GDM1 (cell line): ENCODE measurements at places on chromosomes 16 and 17.

- DNase-seq, result peak; percentile 43
Measured at GRCh38 chr17:21252796-21253645, at the start of gene NATD1. NATD1 (minus strand) TSS chr17:21253410; CDS start chr17:21253264, 146 bp downstream.

- DNase-seq, result no peak
Measured at GRCh38 chr16:24810951-24811843, 34.6 kb upstream of the SLC5A11 start.

DNA sequence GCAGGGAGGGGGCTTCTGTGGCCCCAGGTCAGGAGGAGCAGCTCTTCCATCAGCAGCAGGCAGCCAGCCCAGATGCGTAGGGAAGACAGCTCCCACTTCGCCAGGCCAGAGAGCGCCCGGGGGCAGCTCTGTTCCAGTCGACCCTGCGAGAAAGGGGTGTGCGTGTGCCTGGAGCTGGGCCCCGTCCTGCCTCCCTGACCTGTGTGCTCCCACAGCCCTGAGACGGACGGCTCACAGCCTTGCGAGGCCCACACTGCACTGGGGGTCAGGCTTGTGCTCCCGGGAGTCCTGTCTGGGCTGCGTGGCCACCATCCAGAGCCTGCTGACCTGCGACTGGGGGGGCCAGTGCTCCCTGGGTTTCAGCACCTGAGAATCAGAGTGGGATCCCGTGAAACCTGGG is 469 bp upstream of the MSLN start:
- no peak for DNase-seq

DNA sequence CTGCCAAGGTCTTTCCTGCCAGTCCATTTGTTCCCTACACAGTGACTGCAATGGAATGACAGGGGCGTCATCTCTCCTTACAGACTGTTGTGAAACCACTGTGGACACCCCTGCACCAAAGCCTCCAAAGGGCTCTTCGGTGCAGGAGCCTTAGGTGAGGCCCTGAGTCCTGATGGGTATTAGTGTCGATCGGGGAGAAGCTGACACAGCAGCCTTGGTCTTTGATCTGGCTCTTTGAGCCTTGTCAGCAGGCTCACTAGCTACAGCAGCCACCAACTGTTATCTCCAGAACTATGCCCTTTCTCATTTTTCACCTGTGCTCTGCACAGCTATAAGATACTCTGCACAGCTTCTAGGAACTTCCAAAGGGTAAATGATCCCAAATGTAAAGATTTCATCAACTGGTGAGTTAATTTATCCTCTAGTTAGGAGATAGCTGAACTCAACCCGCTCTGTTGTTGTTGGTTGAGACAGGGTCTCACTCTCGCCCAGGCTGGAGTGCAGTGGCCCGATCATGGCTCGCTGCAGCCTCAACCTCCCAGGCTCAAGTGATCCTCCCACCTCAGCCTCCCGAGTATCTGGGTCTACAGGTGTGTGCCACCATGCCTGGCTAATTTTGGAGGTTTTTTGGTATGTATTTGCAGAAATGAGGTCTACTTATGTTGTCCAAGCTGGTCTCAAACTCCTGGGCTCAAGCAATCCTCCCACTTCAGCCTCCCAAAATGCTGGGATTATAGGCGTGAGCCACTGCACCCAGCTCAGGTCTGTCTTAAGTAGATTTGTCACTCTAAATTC is 19.7 kb downstream of the G6PC1 start:
- DNase-seq, result no peak

GRCh38 chr17:2394775-2395201 is 6.1 kb downstream of the MNT start:
- no peak for DNase-seq

- peak; percentile 92 for DNase-seq
Measured at GRCh38 chr16:89031715-89032659, 55.0 kb upstream of the CBFA2T3 start.

- no peak for DNase-seq
Measured at GRCh38 chr16:9091867-9092281, 430 bp downstream of the HAPSTR1 start.

DNA sequence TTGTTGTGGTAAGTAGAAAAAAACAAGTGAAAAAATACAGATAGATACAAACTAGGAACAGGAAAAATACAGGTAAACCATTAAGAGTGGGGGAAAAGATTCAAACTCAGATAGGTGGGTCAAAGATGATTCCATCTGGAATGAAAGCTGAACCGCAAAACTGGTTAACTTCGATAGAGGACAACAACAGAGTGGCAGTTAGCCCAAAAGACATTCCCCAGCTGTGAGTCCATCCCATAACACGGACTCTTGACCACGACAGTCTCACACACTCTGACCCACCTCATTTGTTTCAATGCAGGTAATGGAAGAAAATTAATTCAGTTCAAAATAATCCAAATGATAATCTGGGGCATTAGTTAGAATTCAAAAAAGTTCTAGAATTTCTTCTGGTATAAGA is 13.5 kb downstream of the ELAC2 start:
- DNase-seq, result no peak

DNA sequence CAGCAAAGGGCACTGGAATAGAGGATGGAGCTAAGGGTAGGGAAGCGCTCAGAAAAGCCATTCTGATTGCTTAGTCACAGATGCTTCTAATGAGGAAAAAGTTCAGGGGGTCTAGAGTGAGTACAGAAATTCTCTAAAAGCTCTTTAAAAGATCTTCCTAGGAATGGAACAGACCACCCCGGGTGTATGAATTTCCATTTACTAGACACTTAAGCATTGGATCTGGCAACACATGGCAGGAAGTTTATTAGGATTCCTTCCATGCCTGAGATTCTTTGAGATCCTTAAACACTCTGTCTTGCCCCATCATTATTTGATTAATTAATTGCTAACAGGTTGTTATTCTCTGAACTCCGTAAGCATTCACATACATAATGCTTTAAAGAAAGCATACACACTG is 8.5 kb downstream of the KRTAP9-7 start:
- DNase-seq, result no peak

DNA sequence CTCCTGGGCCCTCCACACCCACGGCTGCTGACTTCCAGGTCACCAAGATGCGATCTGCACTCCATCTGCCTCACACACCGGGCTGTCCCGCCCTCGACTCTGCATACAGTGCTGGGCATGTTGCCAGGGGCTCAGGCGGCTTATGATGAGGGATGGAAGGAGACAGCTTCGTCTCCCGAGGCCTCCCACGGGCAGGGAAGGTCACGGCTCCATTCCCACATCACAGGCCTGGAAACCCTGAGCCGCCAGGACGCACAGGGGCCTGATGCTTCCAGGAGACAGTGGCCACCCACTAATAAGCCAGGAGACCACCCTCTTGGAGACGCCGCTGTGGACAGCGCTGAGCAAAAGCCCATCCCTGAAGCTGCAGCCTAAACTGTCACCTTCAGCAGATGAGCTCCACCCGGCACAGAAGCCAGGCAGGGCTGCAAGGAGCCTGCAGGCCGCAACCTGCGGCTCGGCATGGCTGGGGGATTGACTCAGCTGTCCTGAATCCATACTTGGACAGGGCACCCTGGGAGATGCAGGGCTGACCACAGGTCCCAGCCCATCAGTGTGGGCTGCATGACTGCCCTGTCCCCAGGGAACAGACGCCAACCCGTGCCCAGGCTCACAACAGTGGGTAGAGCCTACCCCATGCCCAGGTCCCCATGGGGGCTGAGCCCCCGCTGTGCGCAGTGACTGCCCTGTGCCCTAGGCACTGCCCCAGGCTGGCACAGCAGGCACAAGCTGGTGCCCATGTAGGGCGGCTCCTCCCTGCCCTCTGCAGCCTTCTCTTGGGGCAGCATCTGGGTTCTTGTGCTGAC is 34.4 kb downstream of the SLC7A5 start:
- DNase-seq, result no peak

DNA sequence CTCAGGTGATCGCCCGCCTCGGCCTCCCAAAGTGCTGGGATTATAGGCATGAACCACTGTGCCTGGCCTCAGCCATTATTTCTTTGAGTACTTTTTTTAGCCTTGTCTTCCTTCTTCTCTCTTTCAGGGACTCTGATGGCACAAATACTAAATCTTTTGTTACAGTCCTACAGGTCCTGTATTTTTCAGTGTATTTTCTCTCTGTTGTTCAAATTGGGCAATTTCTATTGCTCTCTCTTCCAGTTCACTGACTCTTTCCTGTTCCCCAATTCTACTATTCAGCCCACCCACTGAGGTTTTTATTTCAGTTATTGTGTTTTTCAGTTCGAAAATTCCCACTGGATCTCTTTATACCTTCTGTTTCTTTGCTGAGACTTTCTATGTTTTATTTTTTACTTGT is 7.5 kb upstream of the DOK4 start:
- no peak for DNase-seq

DNA sequence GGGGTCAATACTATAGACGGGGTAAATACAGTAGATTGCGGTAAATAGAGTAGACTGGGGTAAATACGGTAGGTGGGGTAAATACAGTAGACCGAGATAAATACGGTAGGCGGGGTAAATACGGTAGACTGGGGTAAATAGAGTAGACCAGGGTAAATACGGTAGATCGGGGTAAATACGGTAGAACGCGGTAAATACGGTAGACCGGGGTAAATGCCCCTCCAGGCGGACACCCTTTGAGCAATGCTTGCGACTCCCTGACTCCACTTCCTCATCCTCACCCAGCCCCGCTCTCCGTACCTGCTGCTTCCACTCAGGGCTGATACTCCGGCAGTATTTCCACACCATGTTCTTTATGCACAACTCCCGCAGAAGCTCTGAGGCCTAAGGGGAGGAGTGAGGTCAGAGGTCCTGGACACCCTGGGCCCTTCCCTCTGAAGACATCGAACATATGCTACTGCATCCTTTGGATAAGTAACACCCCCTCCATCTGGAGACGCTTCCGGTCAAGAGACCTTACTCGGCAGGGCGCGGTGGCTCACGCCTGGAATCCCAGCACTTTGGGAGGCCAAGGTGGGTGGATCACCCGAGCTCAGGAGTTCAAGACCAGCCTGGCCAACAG is 13.3 kb upstream of the CRK start:
- DNase-seq, result no peak

DNA sequence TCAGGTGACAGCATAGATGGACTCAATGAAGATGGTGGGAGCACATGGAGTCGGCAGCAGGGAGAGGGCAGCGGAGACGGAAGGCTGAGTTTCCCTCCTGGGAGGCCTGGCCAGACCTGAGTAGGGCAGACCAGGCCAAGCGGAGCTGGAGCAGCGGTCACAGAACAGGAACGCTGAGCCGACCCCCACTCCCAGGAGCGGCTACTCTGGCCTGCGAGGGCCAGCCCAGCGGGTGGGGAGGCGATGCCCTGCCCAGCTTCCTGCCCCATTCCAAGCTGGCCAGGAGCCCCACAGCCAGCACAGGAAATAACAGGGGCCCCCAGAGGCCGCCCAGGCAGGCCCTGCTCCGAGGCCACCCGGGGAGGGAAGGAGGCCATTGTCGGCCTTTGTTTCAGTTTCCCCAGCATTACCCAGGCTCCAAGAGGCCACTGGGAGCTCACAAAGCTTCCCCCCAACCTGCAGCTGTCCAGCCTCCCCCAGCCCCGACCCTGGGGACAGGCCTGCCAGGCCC is 79.8 kb downstream of the ZNF423 start:
- no peak for DNase-seq

DNA sequence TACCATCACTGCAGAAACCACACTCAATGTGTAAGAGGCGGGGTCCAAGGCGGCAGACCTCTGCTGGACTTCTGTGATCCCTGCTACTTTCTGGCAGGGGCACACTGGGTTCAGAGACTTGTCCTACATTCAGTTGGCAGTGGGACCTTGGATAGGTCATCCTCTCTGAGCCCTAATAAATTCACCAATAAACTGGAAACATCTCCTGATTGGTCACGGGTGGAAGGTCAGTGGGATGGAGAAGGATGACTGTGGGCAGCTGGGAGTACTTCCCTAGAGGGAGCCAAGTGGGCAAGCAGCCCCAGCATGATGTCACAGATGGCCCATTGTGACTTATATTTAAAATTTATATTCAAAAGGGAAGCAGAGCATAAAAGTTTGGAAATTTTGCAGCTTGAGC is 49.7 kb downstream of the RNF112 start:
- no peak for DNase-seq

GRCh38 chr17:81398176-81398831 is 3.0 kb downstream of the BAHCC1 start:
- DNase-seq, result no peak

GRCh38 chr16:84020353-84020752 is 22.2 kb downstream of the SLC38A8 start:
- no peak for DNase-seq

GRCh38 chr17:57292091-57292490 is 35.8 kb downstream of the MSI2 start:
- no peak for DNase-seq

- peak; percentile 82 for DNase-seq
Measured at GRCh38 chr17:19978209-19978802, 678 bp upstream of the AKAP10 start.

DNA sequence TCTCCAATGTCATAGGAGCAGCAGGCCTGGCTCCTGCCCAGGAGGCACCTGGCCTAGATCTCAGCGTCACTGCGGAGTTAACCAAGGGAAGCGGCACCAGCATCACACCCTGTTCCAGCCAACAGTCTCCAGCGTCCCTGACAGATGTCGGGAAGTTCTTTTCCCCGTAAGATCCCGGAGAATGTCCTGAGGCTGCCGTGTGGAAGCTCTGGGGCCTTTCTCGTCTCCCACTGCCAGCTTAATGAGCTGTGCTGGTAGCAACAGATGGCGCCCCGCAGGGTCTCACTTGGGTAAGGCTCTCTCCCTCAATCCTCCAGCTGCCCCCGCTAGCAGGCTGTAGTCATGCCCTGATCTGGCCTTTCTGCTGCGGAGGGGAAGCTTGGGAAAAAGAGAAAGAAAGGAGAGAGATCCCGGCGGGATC is 57.5 kb downstream of the MARCHF10 start:
- no peak for DNase-seq

DNA sequence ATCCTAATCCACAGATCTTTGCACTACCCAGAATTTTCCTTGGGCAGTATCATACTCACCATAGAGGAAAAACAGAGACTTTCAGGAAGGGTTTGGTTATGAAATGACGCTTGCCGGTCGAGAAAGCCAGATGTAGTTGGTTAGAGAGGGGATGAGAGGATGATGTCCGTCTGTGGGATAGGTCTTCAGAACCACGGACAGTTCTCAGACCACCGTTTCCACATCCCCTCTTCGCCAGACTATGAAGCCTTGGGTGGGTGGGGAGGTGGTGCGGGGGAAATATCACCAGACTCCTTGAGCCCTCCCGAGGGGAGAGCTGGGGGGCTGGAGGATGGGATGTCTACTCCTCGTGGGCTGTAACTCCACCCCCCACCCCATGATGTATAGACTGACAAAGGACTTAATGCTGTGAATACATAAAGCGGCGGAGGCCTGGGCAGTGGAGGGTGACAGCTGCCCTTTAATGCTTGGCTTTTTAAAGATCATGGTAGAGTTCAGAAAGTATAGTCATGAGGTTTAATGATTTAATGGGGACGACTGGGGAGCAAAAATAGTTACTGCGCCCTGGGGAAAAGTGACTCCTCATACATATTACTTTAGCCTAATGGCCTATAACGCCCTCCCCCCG is 96.6 kb downstream of the MRM1 start:
- no peak for DNase-seq
